ENCODE measurements at places on chromosomes 7 and 10. TPM values are rescaled to one million over a fixed set of nuclear protein-coding genes. Genes with fewer than 3 reads are reported as not detected.
A peak's percentile ranks its signal among the peaks of the same experiment; 100 is the strongest.

- no peak for DNase-seq
Observed at GRCh38 chr10:105837951-105838350, 1196.9 kb downstream of the SORCS3 start.

DNA sequence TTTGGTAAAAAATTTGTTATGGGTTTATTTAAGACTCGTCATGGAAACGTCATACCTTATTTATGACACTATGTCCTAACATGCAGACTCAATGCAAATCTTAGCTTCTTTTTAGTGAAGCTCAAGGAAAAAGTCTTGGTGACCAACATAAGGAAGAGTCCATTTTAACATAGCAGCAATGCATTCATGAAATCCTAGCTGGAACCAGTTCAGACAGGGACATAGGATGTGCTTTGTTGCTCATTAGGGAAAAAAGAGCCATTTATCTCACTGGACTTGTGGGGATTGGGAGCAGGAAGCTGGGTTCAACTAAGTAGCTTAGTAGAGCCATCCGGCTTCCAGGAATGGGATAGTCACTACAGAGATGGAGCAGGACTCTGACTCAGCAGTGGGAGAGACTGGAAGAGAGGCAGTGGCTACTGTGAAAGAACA is 100.7 kb upstream of the DKK1 start:
- DNase-seq: peak; percentile 32

Gene ELMO1
- total RNA-seq: 25.3 TPM

- DNase-seq: no peak
Observed at GRCh38 chr7:99737726-99738125, 2.7 kb upstream of the CYP3A7 start.

DNA sequence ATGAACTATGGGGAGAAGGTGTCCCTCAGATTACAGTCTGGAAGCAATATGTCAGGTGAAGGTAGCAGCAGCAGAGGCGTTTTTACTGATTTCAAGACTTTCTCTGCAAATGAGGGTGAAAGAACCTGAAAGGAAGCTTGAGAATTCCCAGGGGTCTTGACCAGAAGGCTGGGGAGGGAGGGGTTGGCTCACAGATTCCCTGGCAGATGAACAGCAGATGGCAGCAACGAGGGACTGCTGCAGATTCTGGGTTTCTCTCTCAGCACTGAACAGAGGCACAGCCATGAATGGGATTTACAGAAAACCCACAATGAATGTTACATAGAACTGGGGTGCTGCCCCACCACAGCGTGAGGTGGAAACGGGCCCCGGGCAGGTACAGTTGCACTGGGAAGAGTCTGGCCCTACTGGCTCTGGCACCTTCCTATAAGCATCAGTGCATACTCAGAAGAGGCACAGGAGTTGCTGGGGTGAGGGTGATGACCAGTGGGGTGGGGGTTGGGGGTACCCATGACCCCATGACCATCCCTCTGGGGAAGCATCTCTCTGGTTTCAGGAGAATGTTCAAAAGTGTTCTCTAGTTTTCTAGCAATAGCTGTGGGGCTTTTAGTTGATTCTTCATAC is 317.8 kb downstream of the SH2D4B start:
- no peak for DNase-seq

Gene RPEL1
- total RNA-seq: 0.06 TPM

Gene PDE6C
- not detected for total RNA-seq

GRCh38 chr10:75243426-75243825 is 7.7 kb upstream of the COMTD1 start:
- DNase-seq: no peak

DNA sequence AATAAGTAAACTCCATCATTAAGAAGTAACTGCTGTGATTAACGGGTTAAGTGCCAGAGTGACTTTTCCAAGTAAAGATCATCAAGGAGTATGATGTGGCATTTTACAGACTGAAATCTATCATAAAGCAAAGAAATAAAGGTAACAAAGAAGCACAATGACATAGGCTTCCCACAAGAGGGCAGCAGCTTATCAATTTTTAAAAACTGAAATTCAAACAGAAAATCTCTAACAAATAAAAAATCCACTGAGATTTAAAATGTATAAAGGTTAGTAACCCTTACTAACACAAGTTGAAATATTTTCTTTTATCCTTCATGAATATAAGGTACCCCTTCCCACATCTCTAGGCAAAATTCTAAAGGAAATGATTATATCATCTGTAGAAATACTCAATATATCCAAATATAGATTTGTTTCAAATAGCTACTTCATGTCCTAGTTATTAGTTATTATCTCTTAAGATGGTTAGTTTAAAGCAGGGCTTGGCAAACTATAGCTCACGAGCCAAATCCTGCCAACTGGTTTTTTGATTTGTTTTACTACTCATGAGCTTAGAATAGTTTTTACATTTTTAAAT is 29.2 kb downstream of the FAM3C start:
- peak; percentile 37 for DNase-seq

DNA sequence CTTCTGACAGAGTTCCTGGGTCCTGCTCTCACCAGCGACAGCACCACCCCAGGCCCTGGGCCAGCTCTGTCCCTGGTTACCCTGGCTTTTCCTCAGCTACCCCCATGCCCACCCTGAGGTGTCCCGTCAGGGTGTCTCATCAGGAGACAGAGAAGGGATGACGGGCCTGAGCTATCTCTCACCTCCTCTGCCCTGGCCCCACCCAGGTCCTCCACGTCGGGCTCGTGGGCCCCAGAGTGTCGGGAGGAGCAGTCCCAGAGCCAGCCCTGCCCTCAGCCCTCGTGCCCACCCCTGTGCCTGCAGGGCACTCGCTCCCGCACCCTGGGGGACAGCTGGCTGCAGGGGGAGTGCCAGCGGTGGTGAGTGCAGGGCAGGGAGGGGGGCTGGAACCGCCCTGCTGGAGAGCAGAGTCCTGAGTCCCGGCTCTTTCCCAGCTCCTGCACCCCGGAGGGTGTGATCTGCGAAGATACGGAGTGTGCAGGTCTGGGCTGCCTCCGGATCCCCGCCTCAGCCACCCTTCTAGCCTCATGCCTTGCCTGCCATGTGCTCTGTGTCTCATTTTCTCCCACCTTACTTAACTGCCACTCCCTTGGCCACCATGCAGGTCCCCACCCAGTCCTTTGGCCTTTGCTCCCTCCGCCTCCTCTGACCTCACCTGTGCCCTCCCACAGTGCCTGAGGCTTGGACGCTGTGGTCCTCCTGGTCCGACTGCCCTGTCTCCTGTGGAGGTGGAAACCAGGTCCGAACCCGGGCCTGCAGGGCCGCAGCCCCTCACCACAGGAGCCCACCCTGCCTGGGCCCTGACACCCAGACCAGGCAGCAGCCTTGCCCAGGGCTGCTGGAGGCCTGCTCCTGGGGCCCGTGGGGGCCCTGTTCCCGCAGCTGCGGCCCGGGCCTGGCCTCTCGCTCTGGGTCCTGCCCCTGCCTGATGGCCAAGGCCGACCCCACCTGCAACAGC is 16.7 kb upstream of the ZNF862 start:
- no peak for DNase-seq

Gene GIMAP7
- not detected for total RNA-seq

Gene CTTNBP2
- total RNA-seq: 3.6 TPM

DNA sequence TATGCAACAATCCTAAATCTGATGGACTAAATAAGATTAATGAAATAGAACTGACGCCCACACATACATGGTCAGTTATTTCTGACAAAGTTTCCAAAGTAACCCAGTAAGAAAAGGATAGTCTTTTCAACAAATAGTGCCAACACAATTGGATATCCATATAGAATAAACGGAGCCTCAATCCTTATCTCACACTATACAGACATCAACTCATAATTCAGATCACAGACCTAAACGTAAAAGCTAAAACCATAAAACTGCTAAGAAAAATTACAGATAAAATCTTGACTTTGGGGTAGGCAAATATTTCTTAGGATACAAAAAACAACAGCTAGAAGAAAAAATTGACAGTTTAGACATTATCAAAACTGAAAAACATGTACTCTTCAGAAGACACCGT is 8.5 kb downstream of the CACUL1 start:
- no peak for DNase-seq

GRCh38 chr10:73625004-73625883 is 16.0 kb downstream of the MYOZ1 start:
- DNase-seq: peak; percentile 35

DNA sequence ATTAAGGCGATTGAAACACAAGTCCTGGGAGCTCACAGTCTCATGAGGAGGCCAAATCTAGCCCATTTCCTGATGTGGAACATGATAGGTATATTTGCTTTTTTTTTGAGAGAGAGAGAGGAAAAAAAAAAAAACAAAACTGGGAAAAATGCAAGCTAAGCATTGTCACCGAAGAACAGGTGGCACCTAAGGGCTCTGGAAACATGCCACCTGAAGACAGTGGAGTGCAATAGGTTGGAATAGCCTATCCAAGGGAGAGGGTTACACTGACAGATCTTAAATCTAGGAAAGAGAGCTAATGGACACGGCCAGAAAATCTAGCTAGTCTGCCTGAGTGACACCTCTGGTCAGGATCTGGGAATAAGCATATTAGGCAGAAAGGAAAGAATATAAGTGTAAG is 110.2 kb downstream of the SRI start:
- DNase-seq: no peak

Gene WEE2
- not detected for total RNA-seq

- no peak for DNase-seq
Observed at GRCh38 chr7:133509822-133510221, 256.9 kb downstream of the EXOC4 start.

GRCh38 chr7:66418537-66418936 is 210.1 kb upstream of the KCTD7 start:
- DNase-seq: no peak

GRCh38 chr10:14327527-14327926 is 3.2 kb downstream of the FRMD4A start:
- DNase-seq: no peak

- no peak for DNase-seq
Observed at GRCh38 chr7:3073763-3074458, 30.2 kb upstream of the CARD11 start.

- DNase-seq: peak; percentile 36
Observed at GRCh38 chr10:101287997-101288635, 58.9 kb upstream of the LBX1 start.

DNA sequence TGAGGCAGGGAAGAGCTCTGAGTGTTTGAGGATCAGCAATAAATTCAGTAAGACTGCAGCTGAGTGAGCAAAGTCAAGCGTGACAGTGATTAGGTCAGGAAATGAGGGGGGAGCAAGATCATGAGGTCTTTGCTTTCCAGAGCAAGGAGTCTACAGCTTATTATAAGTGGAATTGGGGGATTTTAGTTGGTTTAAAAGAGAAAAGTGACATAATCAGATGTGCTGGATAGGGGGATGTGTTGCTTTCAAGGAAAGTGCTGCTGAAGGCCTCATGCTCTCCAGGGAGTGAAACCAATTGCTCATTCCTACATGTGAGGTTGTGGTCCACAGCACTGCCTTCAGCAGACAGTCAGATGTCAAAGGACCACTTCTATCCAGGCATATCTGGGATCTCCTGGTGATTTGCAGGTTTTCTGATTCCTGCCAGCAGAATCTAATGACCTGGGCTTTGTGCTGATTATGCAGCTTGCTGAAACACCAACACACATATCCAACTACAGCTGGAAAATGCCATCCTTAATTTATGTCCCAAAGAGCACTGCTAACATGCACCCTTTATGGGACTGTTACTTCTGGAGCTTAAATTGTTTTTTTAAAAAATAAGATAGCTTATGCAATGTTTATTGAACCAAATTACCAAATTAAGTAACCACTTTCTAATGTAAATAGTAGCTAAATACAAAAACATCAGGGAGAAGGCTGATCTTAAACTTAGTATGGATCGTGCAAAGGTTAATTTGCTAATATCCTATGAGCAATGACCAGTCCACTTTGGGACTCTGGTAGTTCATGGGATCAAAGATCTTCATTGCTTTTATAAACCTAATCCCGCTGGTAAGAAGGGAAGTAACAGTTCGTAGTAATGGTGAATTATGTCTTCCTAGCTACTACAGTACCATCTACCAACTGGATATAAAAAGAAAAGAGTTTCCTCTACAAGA is 607.6 kb downstream of the KCNMA1 start:
- DNase-seq: no peak

- DNase-seq: no peak
Observed at GRCh38 chr7:101870361-101871062, 53.1 kb downstream of the CUX1 start.

GRCh38 chr7:42233695-42234331 is 3.2 kb downstream of the GLI3 start:
- no peak for DNase-seq

- DNase-seq: peak; percentile 22
Observed at GRCh38 chr10:77604941-77605351, 32.7 kb downstream of the KCNMA1 start.

Gene BPGM
- total RNA-seq: 68.1 TPM

DNA sequence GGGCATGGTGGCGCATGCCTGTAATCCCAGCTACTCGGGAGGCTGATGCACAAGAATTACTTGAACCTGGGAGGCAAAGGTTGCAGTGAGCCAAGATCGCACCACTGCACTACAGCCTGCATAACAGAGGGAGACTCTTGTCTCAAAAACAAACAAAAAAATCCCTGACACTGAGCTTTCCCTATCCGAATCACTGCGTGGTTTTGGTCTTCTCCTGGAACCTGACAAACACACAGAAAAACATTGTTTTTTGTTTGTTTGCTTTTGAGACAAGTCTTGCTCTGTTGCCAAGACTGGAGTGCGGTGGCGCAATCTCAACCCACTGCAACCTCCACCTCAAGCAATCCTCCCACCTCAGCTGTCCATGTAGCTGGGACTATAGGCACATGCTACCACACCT is 50.4 kb upstream of the PTPRN2 start:
- DNase-seq: no peak
